ENCODE measurements at places on chromosomes 16 and 17.
A peak's percentile ranks its signal among the peaks of the same experiment; 100 is the strongest.

DNA sequence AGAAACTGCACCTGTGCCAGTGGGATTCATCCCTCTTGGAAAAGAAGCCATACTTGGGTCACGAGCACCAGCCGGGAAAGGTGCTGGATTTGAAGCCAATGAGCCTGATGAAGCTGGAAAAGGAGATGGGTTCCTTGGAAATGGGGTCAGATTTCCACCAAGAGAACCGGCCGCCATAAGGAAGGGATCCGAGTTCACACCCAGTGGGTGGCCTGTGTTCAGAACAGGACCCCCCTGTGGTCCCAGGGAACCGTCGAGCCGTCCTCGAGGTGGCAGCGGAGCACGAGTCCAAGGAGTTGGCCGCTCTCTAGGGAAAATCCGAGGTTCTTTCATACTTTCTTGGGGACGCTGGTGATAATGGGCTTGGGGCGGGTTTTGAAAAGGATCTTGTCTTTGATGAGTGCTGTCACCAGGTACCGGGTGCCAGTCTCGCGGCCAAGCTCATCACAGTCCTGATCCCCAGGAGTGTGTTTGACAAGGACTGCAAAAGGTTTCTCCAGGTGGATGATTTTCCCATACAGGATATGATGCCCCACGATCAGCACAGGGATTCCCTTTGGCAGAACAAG is 12.2 kb downstream of the CHTF8 start:
- no peak for DNase-seq

DNA sequence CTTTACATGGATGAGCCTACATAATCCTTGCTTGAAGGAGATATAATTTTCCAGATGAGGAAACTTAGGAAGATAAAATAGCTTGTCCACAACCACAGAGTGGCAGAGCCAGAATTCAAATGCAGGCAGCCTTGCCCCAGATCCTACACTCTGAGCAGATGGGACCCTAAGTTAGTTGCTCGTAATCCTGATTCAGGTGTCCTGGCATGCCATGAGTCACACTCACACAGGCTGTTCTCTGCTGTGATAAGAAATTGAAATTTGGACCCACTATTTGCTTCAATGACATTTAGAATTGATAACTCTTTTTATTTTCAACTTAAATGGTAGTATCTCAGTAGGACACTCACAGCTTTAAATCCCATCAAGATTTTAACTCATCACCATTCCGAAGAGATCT is 150.7 kb upstream of the CACNG5 start:
- no peak for DNase-seq

DNA sequence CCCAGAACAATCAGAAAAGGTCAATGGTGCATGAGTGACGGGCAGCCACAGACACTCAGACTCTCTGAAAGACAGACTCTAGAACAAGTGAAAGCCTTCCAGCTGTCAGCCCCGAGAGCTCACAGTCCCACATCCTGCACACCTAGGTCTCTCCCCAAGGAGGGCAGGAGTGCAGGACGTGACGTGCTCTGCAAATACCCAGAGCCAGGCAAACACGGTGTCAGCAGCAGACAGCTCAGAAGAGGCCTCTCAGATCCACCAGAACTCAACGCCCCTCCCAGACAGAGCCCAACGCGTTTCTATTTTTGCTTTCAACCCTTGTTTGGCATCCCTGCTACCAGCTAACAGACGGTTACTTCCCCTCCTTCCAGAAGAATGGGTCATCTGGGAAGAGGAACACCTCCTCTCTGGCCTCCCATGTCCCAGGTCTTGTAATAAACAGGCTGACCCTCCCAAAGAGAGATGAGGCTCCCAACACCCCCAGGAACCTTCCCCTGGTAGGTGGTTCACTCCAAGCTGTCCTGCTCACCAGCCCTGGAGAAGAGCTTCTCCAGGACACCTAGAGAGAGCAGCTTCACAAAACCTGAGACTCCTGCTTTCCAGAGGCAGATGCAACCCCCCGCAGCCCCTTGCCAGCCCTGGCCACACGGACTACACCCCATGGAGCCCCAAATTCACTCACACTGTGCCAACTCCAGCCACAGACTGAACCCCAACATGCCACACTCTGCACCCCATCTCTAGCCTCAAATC is 7.6 kb downstream of the PITPNM3 start:
- DNase-seq = peak; percentile 49

DNA sequence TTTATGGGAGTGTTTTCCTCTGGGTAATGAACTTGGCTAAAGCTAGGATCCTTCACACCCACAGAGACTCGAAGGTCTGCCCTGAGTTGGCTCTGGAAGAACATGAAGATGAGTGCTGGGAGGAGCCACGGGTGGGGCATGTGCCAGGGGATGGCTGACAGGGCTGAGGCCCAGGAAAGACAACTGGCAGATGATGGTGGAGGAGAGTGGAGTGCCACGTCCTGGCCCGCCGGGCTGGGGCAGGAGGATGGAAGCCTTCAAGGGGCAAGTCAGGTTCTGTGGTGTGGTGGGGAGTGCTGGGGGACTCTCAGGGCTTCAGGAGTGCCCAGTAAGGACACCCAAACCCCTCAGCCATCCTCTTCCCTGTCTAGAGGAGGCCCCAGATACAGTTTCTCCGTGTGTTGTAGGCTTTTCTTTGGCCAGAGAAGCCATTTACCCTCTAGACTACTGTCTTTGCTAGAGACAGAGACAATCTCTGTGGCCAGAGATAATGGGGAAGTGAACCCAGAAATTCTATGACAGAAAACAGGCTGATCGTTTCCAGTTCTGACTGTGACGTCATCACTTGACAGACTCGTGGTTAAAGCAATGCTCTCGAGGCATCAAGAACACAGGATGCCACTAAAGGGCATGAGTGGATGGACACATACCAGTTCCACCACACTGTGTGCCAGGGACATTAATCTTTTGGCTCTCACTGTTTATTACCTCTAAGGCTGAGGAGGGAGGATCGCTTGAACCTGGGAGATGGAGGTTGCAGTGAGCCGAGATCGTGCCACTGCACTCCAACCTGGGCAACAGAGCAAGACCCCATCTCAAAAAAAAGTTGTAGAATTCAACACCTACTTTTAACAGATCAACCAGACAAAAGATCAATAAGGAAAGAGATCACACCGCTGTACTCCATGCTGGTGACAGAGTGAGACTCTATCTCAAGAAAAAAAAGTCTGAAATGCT is 18.6 kb upstream of the SLC5A10 start:
- no peak for DNase-seq

DNA sequence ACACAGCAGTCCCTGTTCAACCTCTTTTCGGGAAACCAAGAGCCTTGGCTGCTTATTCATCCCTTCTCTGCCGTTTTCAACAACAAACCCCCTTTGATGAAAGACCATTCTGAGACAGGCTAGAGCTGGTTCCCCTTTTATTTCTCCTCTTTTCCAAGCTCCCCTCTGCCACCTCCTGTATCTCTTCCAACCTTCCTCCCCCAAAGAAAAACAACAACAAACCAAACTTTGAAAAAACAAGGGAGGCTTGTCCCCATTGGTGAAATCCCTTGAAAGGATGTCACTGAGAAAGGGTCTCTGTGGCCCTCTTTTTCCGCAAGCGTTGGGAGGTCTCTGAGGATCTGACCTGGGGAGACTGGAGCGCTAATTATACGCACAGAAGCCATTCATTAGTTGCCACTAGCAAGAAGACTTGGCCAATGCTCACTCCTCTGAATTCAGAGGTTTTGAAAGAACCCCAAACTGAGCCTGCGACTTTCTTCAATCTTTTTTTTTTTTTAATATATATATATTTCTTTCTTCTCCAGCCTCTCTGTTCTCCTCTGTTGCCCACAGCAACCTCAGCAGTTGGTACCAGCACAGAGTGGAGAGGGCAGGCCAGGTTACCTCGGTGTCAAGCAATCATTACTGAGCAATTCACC is 101.4 kb downstream of the PITPNC1 start:
- DNase-seq = no peak

GRCh38 chr17:58734811-58735210 is 20.8 kb upstream of the PPM1E start:
- no peak for DNase-seq

DNA sequence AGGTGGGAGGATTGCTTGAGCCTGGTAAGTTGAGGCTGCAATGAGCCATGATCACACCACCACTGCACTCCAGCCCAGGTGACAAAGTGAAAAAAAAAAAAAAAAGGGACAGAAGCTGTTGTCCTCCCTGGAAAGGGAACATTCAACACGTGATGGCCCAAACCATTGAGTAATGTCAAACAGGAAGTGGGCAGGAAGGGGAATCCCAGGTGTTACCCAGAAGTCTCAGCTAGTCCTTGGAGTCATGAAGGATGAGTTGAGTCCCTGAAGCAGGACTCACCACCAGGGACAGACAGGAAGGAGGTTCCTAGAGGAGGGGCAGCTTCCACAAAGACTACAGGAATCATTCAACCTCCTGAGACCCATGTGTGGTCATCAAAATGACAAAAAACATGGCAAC is 19.8 kb upstream of the CMIP start:
- peak; percentile 33 for DNase-seq

DNA sequence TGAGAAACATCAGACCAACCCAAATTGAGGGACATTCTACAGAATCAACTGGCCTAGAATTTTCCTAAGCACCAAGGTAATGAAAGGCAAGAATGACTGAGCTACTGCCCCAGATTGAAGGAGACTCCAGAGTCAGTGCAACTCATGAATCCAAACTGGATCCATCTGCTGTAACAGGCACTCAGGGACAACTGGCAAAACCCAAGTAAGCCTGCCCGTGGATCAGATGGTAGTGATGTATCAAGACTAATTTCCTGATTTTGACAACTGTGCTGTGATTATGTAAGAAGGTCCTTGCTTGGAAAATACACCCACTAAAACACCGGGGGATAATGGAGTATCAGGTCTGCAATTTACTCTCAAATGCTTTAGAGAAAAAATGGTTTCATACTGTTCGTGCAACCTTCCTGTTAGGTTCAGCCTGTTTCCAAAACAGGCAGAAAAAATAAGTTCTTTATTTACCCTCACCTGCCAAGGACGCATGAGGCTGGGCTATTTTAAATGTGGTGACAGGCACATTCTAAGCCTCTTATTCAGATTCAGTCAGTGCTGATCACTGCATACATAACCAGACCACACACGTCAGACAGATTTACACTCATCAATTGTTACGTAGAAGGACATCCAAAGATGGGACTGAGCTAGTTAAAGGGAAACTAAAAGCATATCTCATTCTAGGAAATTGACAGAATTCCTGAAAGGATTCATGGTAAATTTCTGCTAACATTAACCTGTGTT is 7.0 kb downstream of the MBTPS1 start:
- no peak for DNase-seq

GRCh38 chr17:69018022-69018615 is 42.6 kb downstream of the ABCA9 start:
- DNase-seq = no peak

DNA sequence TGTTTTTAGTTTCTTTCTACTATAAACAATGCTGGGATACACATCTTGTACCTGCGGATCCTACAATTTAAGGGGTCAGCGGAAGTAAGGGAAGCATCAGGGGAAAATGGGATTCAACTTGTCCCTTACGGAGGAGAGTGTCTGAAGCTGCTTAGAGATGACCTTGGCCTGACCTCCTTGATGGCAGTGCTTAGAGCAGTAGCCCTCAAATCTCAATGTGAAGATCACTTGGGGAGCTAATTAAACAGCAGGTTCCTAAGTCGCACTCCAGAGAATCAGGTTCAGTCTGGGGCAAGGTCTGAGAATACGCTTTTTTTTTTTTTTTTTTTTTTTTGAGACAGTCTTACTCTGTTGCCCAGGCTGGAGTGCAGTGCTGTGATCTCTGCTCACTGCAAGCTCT is 9.6 kb upstream of the METTL16 start:
- DNase-seq = no peak

GRCh38 chr17:51132964-51133319 is 12.3 kb upstream of the SPAG9 start:
- DNase-seq = no peak

GRCh38 chr17:55201308-55201932 is 63.3 kb upstream of the HLF start:
- DNase-seq = no peak
